Activated CD4-positive, alpha-beta T cell treated with anti-CD3 and anti-CD28 coated beads, Interleukin-2, amount 50 U/mL, for 1 hour (primary cell): ENCODE measurements at places on chromosomes 5 and 9.

- DNase-seq = no peak
Observed at GRCh38 chr5:1779782-1780613, 19.6 kb downstream of the MRPL36 start.

DNA sequence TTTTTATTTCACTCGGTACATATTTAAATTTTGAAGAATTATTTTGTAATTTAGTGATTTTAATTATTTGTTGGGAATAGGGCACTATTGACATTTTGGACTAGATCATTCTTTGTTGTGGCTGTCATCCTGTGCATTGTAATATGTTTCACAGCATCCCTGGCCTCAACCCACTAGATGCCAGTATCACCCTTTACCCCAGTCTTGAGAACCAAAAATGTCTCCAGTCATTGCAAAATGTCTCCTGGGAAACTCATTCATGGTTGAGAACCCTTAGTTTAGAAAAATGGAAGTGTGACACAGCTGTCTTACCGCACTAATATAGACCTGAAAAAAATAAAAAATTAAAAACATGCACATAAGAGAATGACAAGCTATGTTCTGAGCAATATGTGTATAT lies 88.4 kb upstream of the CCDC152 start:
- DNase-seq = no peak

- no peak for DNase-seq
Observed at GRCh38 chr5:95087816-95088317, 197.0 kb downstream of the MCTP1 start.

DNA sequence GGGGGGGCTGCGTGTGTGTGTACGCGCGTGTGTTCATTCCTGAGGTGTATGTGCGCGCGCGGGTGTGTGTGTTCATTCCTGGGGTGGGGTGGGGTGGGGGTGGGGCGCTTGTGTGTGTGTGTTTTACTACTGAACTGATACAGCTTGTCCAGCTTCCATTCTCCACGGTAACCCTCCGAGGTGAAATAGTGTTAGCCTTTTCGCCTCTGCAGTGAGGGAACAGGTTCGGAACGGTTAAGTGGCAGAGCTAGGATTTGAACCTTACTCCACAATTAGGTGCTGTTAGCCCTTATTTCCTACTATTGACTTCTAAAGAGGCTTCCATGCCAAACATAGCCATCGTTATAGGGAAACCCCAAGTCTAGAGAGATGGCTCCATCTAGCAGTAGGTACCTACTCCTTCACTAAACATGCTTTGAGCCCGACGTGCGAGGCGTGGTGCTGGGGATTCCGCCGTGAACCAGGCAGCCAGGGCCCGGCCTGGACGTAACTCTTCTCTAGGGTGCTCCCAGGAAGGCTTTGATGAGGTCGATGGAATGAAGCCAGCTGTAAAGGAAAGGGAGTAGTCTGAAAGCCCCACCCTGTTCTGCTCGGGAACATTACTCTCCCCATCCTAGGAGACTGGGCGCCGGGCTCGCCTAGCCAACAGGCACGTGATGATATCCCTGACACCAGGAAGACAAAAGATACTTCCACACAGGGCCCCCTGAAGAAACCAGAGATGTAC lies 782 bp upstream of the SKP1 start:
- no peak for DNase-seq

DNA sequence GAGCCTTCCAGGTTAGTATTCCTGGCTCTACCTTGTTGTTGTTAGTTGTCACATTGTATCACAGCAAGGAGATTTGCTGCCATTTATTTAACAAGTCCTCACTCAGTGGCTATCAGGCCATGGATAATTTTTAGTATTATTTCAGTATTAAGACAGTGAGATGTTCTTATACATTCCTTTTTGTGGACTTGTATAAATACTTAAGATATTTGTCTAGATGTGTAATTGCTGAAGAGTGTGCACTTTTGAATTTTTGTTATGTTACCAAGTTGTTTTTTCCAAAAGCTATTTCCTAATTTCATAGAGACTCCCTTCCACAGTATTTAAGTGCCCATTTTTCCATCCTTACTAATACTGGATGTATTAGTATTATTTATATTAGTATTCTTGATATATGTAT lies 22.0 kb downstream of the SLC36A1 start:
- DNase-seq = no peak

DNA sequence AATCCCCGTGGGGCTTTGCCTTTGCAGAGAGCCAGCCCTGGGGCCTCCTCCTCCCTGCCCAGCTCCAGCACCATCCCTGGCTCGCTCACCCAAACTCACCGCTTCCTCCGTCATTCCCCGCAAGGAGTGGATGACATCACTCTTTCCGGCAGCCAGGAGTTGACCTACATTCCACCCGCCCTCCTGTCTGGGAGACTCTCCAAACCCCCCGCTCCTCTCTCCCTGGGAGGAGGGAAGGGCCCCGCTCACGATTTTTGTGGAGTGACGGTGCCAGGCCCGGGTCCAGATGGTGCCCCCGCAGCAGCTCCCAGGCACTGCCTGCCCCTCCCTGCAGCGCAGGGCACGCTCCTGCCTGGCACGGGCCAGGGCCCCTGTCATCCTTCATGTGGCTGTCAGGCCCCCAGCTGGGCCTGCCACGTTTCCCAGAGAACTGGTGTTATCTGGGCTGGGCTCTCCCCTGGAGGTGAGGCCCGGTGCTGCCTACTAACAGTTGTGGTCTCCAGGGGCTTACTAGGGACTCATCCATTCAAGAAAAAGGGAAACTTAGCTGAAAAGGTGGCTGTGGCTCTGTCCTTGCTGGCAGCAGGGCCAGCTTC lies 52.3 kb downstream of the NTNG2 start:
- DNase-seq = no peak

GRCh38 chr9:2299843-2300205 lies 284.7 kb downstream of the SMARCA2 start:
- no peak for DNase-seq

GRCh38 chr5:142301540-142301939 lies 23.3 kb downstream of the SPRY4 start:
- DNase-seq = no peak

DNA sequence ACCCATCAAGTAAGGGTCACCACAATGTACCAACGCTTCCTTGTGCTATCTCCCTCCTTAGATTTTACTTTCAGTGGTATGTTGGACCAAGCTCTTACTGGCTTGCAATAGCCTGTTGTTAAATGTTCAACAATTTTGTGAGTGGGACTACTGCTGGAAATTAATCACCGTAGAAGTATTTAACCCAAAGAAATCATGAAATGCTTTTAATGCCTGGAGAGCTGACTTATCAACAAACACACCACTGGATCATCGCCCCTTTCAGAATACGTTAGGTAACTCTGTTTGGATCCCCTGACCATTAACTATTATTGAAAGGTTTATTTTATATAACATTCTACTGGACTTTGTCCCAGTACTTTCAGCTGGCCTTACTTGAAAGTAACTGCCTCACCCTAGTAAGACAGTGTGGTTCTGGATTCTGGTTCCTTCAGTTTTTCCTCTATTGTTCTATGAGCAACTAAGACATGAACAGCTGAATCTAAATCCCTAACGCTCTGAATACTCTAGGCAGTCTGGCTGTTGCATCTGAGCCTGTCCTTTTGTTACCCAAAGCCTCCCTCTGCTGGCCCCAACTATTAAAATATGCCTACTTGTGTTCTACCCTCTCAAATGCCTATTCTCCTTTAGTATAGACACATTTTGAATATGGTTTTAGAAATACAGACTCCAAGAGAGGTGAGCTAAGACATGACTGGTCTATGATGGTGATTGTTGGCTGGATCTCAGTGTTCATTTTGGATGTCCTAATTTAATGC lies 1203.4 kb upstream of the DMAC1 start:
- no peak for DNase-seq

GRCh38 chr9:134375011-134375390 lies 48.7 kb downstream of the RXRA start:
- DNase-seq = no peak

DNA sequence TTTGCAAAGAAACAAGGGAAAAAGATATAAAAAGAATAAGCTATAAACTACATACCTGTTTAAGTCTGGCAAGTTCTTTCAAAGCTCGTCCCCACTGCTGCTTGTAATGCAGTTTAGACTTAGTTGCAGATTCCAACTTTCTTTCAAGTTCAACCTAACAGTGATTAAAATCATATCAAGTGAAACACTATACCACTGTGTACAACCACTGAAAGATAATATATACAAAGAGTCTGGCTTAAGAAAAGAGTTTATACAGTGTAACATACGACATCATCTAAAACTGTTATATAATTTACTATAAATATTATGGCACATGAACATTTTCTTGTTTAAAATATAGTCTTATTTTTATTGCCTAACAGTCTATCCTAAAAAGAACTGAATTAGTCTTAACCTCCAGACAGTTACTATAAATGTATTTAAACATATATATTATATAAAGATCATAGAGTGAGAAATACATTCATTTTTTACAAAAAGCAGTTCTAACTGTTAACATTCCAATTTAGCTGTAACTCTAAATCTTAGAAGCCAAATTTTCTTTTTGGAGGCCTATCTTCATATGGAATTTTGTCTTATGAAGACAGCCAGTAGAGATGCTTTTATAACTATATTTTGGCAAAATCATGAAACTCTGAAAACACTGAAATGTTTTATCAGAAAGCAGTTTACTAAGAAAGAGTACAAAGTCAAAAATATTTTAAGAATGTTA lies 58.6 kb downstream of the CEP120 start:
- DNase-seq = no peak

- DNase-seq = peak; percentile 19
Observed at GRCh38 chr9:121278477-121279261, 10.7 kb downstream of the GSN start.

- no peak for DNase-seq
Observed at GRCh38 chr5:61467766-61468482, 135.9 kb downstream of the ZSWIM6 start.

- peak; percentile 72 for DNase-seq
Observed at GRCh38 chr9:130940693-130941576, 1.9 kb upstream of the FIBCD1 start.

- no peak for DNase-seq
Observed at GRCh38 chr5:140367256-140368013, 7.4 kb downstream of the SLC4A9 start.
